CD4-positive, alpha-beta T cell (primary cell): ENCODE measurements at places on chromosomes 3 and 15.

DNA sequence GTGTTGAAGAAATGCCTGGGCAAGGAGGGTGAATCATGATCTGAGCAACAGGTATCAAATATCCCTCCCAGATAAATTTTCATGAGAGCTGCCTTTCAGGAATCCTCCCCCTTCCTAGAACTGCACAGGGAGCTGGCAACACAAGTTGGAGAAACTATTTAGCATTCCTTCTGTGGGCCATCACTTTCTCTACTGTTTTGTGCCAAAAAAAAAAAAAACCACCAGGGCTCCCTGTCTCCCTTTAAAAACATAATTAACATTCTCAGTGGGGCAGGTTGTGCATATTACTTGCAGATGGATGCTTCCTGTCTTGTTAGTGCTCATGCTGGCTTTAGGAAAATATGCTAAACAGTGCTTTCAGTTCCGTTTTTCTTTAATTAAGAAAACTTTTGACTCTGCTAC, 234.9 kb upstream of the LMCD1 start:
- no peak for DNase-seq
- H3K4me3 ChIP-seq: no peak overlapping the region
- peaks cover 4% of the 10 kb centered on the region for H3K27me3 ChIP-seq
- H3K36me3 ChIP-seq: no peaks in the 10 kb centered on the region
- no peaks in the 10 kb centered on the region for H3K4me1 ChIP-seq

GRCh38 chr3:13268120-13268519, 152.0 kb downstream of the NUP210 start:
- no peaks in the 10 kb centered on the region for H3K4me1 ChIP-seq
- no peak overlapping the region for H3K4me3 ChIP-seq
- H3K27ac ChIP-seq: no peak overlapping the region
- DNase-seq: no peak
- H3K36me3 ChIP-seq: no peaks in the 10 kb centered on the region
- peaks cover 3% of the 10 kb centered on the region for H3K27me3 ChIP-seq

DNA sequence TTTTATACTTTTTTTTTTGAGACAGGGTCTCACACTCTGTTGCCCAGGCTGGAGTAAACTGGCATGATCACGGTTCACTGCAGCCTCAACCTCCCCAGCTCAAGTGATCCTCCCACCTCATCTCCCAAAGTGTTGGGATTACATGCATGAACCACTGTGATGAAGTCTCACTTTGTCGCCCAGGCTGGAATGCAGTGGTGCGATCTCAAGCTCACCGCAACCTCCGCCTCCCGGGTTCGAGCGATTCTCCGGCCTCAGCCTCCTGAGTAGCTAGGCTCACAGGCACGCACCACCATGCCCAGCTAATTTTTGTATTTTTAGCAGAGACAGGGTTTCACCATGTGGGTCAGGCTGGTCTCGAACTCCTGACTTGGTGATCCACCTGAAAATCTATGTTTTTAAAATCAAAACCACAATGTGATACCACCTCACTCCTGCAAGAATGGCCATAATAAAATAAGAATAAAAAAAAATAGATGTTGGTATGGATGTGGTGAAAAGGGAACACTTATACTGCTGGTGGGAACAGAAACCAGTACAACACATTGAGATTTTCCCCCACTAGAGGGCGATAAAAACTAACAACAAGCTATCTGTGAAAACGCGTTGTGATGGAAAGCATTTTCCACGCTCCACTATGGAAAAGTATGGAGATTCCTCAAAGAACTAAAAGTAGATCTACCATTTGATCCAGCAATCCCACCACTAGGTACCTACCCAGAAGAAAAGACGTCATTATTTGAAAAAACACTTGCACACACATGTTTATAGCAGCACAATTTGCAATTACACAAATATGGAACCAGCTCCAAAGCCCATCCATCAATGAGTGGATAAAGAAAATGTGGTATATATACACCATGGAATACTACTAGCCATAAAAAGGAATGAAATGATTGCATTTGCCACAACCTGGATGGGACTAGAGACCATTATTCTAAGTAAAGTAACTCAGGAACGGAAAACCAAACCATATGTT, 26.8 kb upstream of the OCA2 start:
- H3K4me3 ChIP-seq: no peak overlapping the region
- peak; percentile 78 for DNase-seq
- no peak overlapping the region for H3K27ac ChIP-seq

GRCh38 chr3:67808906-67809305, 154.5 kb upstream of the SUCLG2 start:
- H3K4me3 ChIP-seq: no peak overlapping the region
- H3K27me3 ChIP-seq: no peaks in the 10 kb centered on the region
- DNase-seq: no peak
- no peaks in the 10 kb centered on the region for H3K36me3 ChIP-seq
- no peak overlapping the region for H3K27ac ChIP-seq

- H3K36me3 ChIP-seq: no peaks in the 10 kb centered on the region
- no peaks in the 10 kb centered on the region for H3K27me3 ChIP-seq
- no peak overlapping the region for H3K4me3 ChIP-seq
- H3K4me1 ChIP-seq: no peaks in the 10 kb centered on the region
- DNase-seq: no peak
- H3K27ac ChIP-seq: no peak overlapping the region
These were observed 469.5 kb downstream of the CNTN4 start for GRCh38 chr3:2568156-2568555.

- H3K27ac ChIP-seq: no peak overlapping the region
- H3K27me3 ChIP-seq: no peaks in the 10 kb centered on the region
- no peak overlapping the region for H3K4me3 ChIP-seq
- H3K4me1 ChIP-seq: no peaks in the 10 kb centered on the region
- DNase-seq: no peak
These were observed 15.1 kb upstream of the RFTN1 start for GRCh38 chr3:16528581-16528993.

GRCh38 chr3:197093871-197094270, 64.3 kb upstream of the MELTF start:
- no peak overlapping the region for H3K27ac ChIP-seq
- H3K36me3 ChIP-seq: no peaks in the 10 kb centered on the region
- DNase-seq: no peak
- H3K4me1 ChIP-seq: no peaks in the 10 kb centered on the region

- no peak overlapping the region for H3K4me3 ChIP-seq
- DNase-seq: no peak
- H3K27me3 ChIP-seq: no peaks in the 10 kb centered on the region
- H3K36me3 ChIP-seq: peaks cover 44% of the 10 kb centered on the region
- H3K4me1 ChIP-seq: peaks cover 21% of the 10 kb centered on the region
These were observed 37.8 kb downstream of the IQGAP1 start for GRCh38 chr15:90425726-90426346.

- peaks cover 5% of the 10 kb centered on the region for H3K36me3 ChIP-seq
- no peak overlapping the region for H3K27ac ChIP-seq
- H3K4me1 ChIP-seq: no peaks in the 10 kb centered on the region
- H3K27me3 ChIP-seq: no peaks in the 10 kb centered on the region
- no peak for DNase-seq
- no peak overlapping the region for H3K4me3 ChIP-seq
These were observed 49.1 kb downstream of the NR1I2 start for GRCh38 chr3:119831022-119831421.

GRCh38 chr3:134312873-134313846, 61.1 kb downstream of the AMOTL2 start:
- DNase-seq: no peak
- H3K4me1 ChIP-seq: peaks cover 11% of the 10 kb centered on the region
- H3K36me3 ChIP-seq: no peaks in the 10 kb centered on the region
- no peak overlapping the region for H3K27ac ChIP-seq
- H3K4me3 ChIP-seq: no peak overlapping the region

DNA sequence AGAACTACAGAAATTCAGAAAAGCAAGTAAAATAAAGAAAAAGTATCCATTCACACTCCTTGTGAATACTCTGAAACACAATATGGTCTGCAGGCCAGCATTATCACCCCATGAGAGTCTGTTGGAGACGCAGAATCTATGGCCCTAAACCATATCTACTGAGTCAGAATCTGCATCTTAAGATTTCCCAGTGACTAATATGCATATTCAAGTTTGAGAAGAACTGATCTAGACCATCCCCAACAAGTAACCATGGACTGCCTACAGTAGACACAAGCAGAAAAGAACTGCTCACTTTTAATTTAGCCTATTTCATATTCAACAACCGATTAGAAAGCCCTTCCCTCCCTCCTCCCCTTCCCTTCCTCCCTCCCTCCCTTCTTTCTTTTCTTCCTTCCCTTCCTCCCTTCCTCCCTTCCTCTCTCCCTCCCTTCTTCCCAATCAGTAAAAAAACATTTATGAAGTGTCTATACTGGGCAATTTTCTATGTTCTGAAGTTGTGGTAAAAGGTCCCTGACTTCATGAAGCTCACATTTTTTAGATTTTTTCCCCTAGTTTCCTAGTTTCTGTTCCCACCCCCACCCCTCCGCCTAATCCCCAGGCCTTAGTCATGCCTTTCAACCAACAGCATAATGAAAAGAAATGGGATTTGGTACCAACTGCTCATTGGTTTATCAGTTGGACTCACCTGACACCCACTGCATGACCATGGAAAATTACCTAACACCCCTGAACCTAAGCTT, 125.2 kb downstream of the CNTN3 start:
- no peaks in the 10 kb centered on the region for H3K27me3 ChIP-seq
- H3K4me1 ChIP-seq: no peaks in the 10 kb centered on the region
- H3K27ac ChIP-seq: no peak overlapping the region
- no peak for DNase-seq

- H3K4me1 ChIP-seq: no peaks in the 10 kb centered on the region
- H3K27me3 ChIP-seq: no peaks in the 10 kb centered on the region
- DNase-seq: no peak
- no peaks in the 10 kb centered on the region for H3K36me3 ChIP-seq
These were observed 34.8 kb upstream of the PFN2 start for GRCh38 chr3:150005243-150006112.

DNA sequence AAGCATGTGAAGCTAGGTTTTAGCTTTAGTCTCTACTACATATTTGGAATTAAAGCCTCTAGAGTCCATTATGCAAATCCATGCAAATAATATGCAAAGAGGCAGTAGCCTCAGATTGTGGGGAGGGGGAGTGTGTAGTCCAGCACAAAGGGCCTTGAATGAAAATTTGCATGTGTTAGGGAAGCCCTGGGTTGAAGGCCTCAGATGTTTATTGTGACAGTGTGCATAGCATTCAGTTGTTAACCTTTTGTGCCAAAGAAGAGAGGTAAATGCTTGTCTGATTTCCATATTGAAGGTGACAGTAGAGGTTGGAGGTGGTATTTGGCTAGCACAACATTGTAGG, 24.5 kb upstream of the BFSP2 start:
- no peaks in the 10 kb centered on the region for H3K4me1 ChIP-seq
- no peak for DNase-seq
- H3K27me3 ChIP-seq: no peaks in the 10 kb centered on the region
- no peaks in the 10 kb centered on the region for H3K36me3 ChIP-seq

- no peaks in the 10 kb centered on the region for H3K4me1 ChIP-seq
- no peak for DNase-seq
- H3K36me3 ChIP-seq: no peaks in the 10 kb centered on the region
- H3K27ac ChIP-seq: no peak overlapping the region
- H3K4me3 ChIP-seq: no peak overlapping the region
- no peaks in the 10 kb centered on the region for H3K27me3 ChIP-seq
These were observed 31.3 kb upstream of the CCDC54 start for GRCh38 chr3:107345822-107346405.

DNA sequence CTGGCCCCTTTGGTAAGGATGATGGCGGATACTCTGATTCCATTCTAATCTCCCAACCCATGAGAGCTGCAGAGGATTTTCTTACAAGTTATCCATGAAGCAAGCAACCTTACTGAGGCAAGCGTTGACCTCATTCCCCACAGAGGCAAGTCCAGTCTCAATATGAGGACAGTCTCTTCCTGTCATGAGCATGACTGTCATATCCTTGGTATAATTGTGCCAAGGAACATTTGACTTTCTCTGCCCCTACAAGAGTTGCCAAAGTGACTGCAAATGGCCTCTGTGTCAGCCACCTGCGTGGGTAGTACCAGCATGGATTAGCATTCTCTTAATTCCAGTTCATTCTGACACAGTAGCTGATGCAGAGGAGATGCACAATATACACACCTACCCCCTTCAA, 71.2 kb upstream of the TMEM158 start:
- DNase-seq: no peak
- no peaks in the 10 kb centered on the region for H3K36me3 ChIP-seq
- H3K27me3 ChIP-seq: peaks cover 24% of the 10 kb centered on the region
- no peak overlapping the region for H3K4me3 ChIP-seq
- H3K27ac ChIP-seq: no peak overlapping the region

- no peaks in the 10 kb centered on the region for H3K4me1 ChIP-seq
- H3K36me3 ChIP-seq: no peaks in the 10 kb centered on the region
- no peak for DNase-seq
- no peaks in the 10 kb centered on the region for H3K27me3 ChIP-seq
- H3K4me3 ChIP-seq: no peak overlapping the region
These were observed 202.8 kb upstream of the UBE2E1 start for GRCh38 chr3:23602971-23603370.

GRCh38 chr3:137106612-137107240, 148.9 kb downstream of the IL20RB start:
- no peak overlapping the region for H3K4me3 ChIP-seq
- peaks cover 3% of the 10 kb centered on the region for H3K27me3 ChIP-seq
- no peaks in the 10 kb centered on the region for H3K4me1 ChIP-seq
- no peak overlapping the region for H3K27ac ChIP-seq
- no peaks in the 10 kb centered on the region for H3K36me3 ChIP-seq

GRCh38 chr3:128348805-128349531, 117.7 kb downstream of the DNAJB8 start:
- no peak overlapping the region for H3K27ac ChIP-seq
- no peak overlapping the region for H3K4me3 ChIP-seq
- H3K36me3 ChIP-seq: peaks cover 11% of the 10 kb centered on the region

DNA sequence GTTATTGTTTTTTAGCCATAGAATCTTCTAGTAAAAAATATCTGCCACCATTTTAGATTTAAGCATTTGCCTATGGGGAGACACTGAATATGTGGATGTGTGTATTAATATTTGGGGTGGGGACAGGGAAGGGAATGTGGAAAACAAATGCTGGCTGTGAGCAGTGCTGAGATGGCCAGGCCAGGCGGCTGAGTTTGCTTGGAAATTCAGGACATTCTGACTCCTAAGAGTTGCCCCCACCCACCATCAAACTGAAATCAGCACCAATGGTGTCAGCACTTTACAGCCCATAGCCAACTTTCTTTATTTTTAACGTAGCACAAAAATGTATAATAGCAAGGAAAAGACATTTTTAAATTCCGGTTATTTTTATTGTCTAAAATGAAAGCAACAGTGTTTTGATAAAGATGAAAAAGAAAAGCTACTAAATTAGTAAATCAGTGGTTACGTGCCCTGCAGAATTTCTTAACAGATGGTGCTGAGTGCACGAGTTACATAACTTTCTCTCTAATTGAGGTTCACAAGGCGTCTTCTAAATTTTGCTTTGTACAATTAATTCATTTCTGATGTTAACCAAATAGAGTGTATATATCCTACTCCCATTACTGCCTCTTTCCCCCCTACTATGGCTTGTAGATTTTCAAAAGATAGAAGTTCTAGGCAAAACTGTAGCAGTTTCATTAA, 34.0 kb downstream of the B3GALNT1 start:
- no peak for DNase-seq
- H3K4me1 ChIP-seq: no peaks in the 10 kb centered on the region
- H3K27ac ChIP-seq: no peak overlapping the region
- H3K36me3 ChIP-seq: no peaks in the 10 kb centered on the region
- H3K27me3 ChIP-seq: no peaks in the 10 kb centered on the region
